ENCODE measurements at places on chromosomes 7 and 10. TPM values are rescaled to one million over a fixed set of nuclear protein-coding genes. Genes with fewer than 3 reads are reported as not detected.
A peak's percentile ranks its signal among the peaks of the same experiment; 100 is the strongest.

Gene ZRANB1
- 7.9 TPM for polyA plus RNA-seq

Gene PPP1R17
- not detected for polyA plus RNA-seq

DNA sequence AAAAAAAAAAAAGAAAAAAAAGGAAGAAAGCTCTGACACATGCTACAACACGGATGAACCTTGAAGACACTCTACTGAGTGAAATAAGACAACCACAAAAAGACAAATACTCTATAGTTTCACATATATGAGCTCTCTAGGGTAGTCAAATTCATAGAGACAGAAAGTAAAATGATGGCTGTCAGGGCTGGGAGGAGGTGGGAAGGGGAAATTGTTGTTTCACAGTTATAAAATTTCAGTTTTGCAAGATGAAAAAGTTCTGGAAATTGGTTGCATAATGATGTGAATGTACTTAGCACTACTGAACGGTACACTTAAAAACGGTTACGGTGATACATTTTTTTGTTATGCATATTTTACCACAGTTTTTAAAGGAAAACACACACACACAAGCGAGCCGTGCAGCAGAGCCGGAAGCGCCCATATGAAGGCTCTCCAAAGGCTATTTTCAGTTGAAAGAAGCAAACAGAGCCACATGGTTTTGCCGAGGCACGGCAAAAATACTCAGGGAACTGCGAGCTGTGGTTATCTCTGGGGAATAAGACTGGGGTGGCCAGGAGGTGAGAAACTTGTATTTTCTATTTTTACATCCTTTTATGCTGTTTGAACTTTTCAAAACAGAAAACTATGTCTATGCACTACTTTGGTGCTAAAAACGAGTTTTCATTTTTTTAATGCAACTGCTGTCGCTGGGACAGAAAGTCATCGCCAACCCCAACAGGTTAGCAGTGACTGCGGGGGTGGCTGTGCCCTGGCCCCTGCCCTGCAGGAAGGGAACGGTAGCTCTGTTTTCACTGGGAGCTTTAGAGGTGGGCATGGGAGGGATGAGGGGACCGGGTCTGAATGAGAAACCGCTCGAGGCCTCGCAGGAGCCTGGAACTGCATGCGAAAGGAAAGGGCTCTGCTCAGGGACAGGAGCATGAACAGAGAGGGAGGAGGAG is 132.9 kb downstream of the OAT start:
- DNase-seq, result no peak

DNA sequence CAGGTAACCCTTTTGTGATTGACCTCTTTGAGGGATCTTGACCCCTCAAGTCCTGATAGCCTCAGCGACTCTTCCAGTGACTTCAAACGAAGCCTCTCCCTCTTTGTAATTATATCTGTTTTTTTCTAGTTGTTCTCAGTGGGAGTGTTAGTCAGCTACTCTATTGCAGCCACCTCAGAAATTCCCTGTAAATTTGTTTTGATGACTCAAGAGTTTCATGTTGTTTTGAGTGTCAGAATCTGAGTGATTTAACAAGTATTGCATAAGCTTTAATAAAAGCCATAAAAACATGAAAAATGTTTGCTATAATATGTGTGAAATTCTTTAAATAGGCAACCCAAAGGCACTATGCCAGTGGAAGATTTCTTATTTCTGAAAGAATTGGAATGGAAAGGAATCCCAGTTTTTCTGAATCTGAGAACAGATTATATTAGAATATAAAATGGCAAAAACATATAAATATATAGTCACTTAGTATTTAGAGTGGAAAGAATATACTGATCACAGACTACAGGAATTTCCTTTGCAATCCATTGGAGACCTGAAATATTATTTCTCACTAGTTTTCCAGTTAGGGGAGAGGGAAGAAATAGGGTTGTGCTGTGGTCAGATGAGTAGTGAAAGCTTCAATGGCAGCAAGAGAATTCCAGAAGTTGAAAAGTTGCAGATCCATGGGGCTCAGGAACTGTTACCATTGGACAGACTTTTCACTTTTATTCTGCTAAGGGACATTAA is 94.4 kb upstream of the SEMA3C start:
- DNase-seq, result peak; percentile 29

GRCh38 chr7:137878333-137878961 is 31.7 kb upstream of the DGKI start:
- DNase-seq, result no peak

DNA sequence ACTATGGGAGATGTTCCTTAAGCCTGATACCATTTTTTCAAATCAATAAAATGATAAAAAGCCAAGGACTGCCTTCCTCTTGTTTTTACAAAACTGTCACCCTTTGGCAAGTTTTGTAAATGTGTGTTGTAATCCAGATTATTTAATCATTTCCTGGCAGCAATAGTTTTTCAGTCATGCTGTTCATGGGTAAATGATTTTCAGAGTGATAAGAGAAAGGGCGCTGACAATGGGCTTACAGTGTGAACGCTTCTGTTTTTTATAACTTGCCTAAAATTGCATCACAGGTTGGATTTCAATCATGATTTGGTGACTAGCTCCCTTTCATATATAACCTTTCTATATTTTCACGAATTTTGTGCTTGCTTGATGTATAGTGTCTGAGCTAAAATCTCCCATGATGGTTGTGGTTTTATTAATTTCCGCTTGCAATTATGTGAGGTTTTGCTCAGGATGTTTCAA is 19.0 kb upstream of the DMBT1 start:
- DNase-seq, result no peak

DNA sequence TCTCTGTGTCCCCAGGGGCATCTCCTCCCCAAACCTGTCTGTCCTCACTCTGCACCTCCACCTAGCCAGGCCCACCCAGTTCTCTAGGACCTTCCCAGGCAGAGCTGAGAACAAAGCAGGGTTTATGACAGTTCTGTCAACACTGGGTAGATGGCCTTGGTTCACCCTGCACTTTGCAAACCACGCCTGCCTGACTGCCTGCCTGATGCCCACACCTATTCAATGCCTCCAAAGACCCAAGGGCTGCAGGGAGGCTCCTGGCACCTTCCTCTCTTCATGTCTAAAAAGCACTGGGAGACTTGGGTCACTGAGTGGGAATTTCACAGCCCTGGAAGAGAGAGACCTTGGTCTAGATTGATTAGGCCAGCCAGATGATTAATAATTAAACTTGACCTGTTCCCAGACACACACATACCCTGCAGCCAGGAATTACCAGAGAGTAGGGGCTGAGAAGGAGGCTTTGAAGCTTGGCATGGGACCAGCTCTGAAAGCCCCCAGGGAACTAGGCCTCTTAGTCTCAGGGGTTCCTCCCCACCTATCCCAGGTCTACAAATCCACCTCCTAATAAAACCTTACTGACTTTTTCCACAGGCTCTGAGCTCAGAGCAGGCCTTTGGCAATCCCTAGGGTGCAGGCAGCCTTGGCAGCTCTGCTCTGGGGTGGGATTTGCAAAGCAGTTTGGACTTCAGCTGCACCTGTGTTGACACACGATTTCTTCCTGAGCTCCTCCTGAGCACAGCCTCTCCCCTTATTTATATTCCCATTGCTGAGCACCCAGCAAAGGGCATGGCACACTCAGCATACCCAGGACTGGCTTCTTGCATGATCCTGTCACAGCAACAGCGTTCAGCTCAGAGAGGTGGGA is 25.7 kb upstream of the PDCD4 start:
- peak; percentile 24 for DNase-seq

GRCh38 chr10:128473911-128474310 is 347.7 kb upstream of the MKI67 start:
- no peak for DNase-seq

DNA sequence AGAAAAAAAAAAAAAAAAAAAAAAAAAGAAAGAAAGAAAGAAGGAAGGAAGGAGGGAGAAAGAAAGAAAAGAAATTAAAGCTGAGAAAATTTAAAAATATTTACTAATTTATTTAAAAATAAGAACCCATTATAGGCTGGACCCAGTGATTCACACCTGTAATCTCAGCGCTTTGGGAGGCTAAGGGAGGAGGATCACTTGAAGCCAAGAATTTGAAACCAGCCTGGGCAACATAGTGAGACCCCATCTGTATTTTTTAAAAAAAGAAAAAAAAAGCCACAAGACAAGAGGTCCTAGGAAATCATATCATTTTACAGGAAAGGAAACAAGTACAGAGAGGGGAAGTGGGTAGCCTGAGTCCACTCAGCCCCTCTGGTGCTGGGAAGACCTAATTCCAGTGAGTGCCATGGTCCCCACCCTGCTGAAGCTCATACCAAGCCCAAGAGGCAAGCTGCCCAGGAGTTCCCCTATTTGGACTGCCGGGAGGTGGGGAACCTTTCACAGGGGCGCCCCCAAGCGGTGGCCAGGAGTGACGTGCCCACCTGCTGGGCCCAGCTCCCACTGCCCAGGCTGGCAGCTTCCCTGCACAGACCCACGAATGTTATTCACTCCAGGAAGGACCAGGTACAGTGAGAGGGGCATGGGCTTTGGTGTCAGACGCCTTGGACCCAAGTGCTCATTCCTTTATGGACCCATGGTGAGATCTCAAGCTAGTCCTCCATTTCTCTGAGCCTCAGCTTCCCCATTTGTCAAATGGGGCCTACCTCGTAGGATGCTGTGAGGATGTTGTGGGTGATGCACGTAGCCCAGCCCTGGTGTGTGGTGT is 133.6 kb downstream of the ZMIZ1 start:
- DNase-seq, result peak; percentile 41

DNA sequence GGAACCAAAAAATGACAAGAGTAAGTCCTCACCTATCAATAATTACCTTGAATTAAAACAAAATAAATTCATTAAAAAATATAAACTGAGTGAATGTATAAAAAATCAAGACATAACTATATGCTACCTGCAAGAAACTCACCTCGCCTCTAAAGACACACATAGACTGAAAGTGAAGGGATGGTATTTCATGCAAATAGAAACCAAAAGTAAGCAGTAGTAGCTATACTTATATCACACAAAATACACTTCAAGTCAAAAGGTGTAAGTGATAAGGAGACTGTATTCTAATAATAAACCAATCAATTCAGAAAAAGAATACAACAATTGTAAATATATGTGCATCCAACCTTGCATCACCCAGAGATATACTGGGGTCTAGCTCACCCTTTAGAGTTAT is 332.6 kb downstream of the SH2D4B start:
- DNase-seq, result no peak

DNA sequence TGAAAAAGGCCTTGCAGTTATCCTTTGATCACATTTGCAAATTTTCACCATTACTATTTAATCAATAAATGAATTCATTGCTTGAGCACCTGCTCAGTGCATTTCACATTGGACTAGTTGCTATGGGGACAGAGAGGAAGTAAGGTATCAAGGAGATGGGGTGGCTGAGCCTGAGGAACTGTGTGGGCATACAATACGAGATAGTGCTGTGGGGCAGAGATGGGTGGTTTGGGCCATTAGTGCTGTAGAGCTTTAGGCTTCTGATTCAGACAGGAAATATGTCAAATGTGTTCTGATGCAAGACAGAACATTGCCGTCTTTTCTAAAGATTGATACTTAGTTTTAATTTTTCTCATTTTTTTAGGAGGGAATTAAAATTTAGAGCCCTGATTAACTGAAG is 13.2 kb downstream of the ITGB8 start:
- DNase-seq, result no peak

DNA sequence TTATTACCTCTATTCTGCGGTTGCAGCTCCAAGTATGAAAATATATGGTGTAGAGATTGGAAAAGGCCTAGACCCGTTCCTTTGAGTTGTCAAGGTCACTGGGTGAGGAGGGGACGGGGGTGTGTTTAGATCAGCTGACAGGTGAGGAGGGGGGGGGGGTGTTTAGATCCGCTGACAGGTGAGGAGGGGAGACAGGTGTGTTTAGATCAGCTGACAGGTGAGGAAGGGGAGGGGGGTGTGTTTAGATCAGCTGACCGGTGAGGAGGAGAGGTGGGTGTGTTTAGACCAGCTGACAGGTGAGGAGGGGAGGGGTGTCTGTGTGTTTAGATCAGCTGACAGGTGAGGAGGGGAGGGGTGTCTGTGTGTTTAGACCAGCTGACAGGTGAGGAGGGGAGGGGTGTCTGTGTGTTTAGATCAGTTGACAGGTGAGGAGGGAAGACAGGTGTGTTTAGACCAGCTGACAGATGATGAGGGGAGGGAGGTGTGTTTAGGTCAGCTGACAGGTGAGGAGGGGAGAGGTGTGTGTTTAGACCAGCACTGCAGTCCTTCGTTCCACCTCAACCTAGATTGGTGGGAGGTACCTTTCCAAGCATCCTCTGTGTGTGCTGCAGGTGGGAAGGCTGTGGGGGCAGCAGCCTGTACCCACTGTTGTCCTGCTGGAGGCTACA is 655.0 kb upstream of the ADARB2 start:
- DNase-seq, result no peak

Data from A549 (cell line).